ENCODE measurements at places on chromosomes 7 and 10.

DNA sequence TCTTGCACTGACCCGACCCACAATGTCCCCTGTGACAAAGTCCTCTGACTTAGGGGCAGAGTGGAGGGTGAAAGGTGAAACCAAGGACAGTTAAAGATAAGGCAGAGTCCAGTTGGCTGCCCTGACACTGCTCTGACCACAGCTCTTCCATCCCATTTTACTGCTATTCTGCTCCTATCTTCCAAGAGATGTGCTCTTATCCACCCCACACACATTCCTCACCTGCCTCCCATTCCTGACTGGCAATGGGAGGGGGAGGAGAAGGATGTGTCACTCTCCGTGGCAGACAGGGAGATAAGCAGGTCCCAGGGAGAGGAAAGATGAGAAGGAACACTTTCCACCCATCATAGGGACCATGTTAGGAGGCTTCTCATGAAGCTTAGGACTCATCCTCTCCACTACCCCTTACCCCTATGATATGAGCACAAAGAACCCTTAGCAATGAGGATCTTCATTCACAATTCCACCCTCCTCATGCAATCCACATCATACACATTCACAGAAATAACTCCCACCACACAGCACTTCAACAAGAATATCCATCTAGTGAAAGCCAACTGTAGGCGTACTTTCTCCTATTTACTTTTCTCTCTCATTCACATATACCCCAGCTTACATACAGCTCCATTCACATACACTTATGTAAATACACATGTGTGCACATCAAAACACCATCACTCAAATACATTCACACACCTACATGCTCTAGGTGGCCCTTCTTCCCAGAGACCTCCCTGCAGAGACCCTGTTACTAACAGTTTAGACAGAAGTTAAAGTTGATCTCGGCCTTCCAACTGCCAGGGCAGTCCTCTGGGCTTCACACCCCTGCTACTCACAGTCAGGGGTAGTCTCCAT is 6.6 kb downstream of the SYNPO2L start:
- no peak for DNase-seq

- no peak for DNase-seq
Measured at GRCh38 chr7:83824214-83824613, 175.3 kb upstream of the SEMA3E start.

DNA sequence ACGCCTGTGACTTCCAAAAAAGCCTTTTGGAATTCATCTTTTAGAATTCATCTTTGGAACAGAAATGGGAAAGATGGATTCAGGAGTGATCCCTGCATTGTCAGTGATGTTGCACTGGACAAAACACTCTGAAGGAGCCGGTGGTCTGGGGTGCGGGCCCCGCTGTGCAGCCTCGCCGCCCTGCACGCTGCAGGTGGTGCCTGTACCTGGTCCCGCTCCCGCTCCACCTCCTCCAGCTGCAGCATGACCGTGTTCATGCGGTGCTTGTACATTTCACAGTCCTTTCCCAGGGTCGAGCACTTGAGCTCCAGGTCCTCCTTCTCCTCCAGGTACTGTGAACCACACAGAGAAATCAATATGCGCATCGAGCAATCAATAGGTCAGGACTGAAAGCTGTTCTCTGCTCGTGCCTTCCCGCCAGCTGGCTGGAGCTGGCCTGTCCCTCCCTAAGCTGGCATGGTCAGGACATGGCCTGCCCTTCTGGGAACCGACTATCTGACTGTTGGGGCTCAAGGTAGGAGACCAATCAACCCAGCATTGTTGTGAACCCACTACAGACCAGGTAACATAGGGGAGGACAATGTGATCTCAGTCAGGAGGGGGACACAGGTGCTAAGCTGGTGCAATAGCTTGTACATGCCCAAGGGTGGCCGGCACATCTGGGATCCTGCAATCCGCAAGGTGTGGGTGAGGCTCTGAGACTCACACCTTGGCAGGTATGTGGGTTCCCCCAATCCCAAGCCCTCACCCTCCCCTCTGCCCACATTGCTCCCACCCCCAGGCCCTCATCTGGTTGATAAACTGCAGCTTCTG is 93.8 kb upstream of the GNA12 start:
- no peak for DNase-seq

DNA sequence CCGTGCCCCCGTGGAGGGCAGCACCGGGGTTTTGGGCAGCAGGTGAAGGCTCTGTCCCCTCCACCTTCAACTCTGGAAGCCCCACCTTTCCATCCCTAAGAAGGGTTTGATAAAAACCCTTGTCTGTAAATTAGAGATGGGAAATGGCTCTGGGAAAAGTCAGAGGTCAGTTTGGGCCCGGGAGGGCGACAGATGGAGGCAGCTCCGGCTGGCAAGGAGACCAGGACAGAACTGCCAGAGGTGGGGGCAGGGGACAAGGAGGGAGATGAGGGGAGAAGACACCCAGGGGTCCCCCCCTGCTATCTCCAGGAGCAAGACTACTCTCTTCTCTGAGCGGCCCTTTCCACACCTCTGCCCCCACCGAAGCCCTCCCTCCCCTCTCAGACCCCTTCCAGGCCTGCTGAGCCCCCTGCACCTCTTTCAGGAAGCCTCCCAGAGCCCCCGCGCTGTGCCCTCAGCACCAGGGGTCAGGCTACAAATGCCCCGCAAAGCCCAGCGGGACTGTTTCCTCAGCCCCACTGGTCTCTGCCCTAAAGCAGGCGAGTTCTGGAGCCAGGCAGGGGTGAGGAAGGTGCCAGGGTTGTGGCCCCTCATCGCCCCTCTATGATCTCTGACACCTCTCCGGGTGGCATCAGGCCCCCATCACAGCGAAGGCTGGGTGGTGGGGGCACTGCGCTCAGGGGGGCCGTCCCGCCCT is 980 bp upstream of the SH2B2 start:
- no peak for DNase-seq

GRCh38 chr10:106083572-106083971 is 1080.9 kb downstream of the SORCS1 start:
- no peak for DNase-seq

DNA sequence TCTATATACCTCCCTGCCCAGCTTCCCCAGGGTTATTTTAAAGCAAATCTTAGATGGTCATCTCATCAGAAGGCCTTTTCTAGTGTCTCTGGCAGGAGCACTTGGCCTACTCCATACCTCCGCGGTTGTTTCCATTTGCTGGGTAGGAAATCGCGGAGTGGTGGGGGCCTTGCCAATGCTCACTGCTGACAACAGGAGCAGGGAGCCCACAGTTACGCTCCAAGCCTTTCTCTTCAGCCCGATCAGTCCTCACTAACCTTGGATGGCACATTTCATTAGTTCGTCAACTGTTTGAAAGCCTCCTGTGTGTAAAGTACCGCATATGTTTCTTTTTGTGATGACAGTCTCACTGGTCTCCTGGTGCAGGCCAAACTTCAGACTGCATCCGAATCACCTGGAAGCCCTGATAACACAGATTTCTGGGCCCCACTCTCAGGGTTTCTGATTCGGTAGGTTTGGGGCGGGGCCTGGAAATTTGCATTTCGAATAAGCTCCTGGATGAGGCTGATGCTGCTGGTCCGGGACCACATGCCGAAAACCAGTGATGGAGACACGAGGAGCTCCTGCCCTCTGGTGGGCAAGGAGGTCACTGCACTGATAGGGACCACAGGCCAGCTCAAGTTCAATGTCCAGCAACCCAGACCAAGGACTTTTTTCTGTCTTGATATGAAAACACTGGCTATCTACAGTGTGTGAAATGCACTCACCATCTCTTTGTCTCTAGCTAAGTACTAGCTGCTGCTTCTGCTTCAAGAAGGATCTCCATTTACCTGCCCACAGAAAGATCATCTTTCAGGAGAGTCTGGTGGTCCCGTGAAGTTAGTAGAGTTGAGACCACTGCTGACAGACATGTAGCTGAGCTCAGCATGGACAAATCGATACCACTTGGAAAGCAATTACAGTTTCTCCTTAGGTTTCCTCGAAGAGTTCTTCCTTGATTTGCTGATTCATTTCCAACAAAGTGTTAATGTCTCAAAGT is 14.0 kb downstream of the LRGUK start:
- peak; percentile 10 for DNase-seq

DNA sequence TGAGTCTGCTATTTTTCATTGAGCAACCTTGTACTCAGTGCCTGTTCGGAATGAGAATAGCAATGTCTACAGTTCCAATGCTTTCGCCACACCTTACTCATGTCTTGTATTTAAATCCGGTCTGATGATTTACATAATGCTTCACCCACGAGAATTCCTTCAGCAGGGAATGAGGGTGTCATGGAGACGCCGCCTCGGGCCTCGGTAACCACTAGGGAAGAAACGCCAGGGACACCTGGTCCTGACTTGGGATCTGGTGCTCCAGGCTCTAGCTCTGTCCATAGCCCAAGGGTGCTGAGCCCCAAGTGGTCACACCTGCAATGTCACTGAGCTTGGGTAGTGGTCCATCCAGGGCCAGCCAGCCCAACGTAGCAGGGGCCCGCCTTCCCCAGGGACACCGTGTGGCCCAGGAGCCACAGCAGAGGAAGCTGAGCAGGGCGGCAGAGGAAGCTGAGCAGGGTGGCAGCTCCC is 37.4 kb downstream of the PRKAG2 start:
- DNase-seq = no peak

- no peak for DNase-seq
Measured at GRCh38 chr7:156176039-156176438, 363.8 kb upstream of the SHH start.

DNA sequence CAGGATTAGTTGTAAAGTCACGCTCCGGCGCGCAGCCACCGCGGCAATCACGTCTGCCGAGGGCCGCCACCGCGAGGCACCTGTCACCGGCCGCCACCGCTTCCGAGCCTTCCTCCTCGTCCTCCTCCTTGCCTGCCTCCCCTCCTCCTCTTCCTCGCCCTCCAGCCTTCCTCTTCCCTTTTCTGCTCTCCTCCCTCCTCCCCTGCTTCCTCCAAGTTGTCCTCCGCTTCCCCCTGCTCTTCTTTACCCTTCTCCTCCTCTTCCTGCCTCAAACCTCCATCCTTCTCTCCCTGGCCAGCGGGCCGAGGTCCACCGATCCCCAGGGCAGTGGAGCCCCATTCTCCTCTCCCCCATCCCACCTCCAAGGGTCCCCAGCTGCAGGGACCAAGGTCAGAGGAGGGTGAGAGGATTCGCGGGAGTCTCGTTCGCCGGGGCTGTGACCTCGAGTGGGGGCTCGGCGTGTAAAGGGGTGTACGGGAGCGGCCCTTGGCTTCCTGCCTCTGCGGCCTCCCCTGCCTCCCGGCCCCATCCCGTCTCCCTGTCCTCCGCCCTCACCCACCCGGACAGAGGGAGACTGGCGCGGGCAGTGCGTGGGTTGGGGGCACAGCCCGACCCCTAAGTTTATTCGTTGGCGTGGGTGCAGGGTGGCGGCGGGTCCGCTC is 89.5 kb upstream of the PAX2 start:
- peak; percentile 2 for DNase-seq

DNA sequence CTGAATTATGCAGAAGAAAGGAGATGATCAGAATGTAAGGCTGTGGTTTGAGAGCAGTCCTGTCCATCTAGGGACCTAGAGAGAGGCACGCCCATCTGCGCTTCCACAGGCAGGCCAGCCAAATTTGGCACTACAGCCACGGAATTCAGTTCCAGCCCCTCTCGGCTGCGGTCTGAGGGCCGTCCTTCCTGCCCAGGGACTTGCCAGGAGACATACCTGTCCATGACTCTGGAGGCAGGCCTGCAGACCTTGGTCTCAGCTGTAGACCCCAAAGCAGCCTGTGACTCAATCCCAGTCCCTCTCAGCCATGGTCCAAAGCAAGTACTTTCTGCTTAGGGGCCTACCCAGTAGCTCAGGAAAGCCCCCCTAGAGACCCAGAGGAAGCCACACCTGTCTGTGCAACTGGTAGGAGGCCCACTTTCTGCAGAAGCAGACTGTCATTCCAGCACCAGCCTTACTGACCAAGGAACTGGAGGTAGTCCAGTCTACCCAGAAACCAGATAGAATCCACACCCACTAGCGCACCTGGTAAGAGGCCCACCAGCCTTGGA is 720.9 kb downstream of the PARD3 start:
- DNase-seq = no peak

DNA sequence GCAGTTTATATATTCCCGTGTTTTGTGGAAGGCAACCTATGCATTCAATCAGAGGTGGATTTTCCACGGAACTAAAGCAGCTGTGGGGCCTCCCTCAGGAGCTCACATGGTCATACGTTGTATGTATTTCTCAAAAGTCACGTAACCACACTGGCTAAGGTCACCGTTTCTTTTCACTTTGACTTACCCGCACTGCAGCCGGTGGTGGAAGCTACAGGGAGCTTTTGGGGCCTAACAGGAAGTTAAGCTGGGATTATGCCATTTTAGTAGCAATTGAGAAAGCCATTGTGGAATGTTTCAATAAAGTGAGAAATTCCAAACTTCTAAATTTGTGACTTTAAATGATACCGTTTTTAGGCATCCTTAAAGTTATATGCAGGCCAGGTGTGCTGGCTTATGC is 111.2 kb upstream of the KLF6 start:
- DNase-seq = no peak

- DNase-seq = no peak
Measured at GRCh38 chr10:111831058-111831457, 352.5 kb downstream of the GPAM start.

- DNase-seq = no peak
Measured at GRCh38 chr7:99729486-99730237, 5.3 kb downstream of the CYP3A7 start.

GRCh38 chr7:124179641-124180040 is 146.8 kb upstream of the TMEM229A start:
- no peak for DNase-seq

DNA sequence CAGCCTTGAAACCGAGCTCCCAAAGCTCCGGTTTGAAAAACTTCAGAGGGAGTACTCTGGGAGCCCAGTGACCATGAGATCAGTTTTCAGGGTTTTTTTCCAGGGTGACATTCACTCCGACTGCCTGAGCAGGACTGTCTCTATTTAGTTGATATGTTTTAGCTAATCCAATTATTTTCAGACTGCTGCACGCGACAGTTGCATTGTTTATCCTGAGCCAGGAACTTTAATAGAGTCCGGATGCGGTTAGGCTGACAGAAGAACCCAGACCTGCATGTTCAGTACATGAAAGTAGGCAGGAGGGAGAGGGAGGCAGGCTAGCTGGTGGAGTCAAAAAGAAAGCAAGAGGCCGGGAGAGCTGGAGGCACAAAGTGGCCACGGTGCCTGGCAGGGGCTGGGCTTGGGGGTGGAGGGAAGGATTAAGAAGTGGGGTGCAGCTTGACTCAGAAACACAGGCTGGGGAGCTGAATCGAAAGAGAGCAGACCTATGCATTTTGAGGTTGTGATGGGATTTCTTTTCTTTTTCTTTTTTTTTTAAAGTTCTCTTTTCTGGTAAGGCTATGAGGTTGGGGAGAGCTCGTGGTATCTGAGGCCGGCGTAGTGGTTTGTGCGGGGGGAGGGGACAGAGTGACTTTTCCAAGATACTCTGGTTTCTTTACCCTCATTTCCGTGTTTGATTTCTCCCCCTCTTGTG is 5.7 kb downstream of the GATA3 start:
- DNase-seq = no peak

- DNase-seq = no peak
Measured at GRCh38 chr7:28136885-28137284, 43.7 kb downstream of the JAZF1 start.

- DNase-seq = no peak
Measured at GRCh38 chr10:58951746-58952145, 224.7 kb upstream of the PHYHIPL start.

- no peak for DNase-seq
Measured at GRCh38 chr7:157411580-157411979, 74.8 kb downstream of the DNAJB6 start.

- DNase-seq = no peak
Measured at GRCh38 chr10:101183458-101184183, 45.6 kb downstream of the LBX1 start.

All from activated naive CD4-positive, alpha-beta T cell (primary cell).